ENCODE measurements at places on chromosomes 12 and 14. TPM values are rescaled to one million over a fixed set of nuclear protein-coding genes. Genes with fewer than 3 reads are reported as not detected.

The NELL2 gene
- 0.28 TPM for total RNA-seq

The CLEC9A gene
- not detected for total RNA-seq

The HOXC10 gene
- total RNA-seq, result 154 TPM

DNA sequence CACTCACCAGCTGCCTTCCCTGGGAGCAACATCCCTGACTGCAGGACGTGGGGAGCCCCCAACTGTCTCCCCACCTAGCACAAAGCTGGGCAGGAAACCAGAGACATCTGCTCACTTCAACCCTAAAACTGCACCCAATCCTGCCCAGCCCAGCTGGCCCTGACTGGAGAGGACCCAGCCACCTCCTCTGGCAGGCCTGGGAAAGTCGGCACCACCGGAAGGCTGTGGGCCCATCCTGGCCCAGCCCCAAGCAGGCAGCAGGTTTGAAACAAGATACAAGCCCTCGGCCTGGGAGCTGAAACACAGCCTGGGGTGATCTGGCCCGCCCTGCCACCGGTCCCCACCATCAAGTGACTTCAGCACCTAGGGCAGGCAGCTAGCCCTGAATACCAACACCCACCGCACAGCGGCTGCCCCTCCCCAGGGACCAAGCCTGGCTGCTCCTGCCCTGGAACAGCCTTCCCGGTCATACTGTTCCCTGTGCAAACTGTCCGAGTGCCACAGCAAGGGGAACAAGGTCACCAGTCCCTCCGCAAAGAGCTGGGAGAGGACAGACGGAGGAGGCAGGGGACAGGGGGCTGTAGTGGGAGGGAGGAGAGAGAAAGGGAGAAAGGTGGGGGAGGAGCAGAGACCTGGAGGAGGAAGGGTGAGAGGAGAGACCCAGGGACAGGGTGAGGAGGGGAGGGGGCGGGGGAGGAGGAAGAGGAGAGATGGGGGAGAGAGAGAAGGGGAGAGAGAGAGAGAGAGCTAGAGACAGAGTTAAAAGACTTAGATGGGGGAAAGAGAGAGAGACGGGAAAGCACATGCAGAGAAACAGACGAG is 115.7 kb downstream of the RFLNA start:
- no peak for DNase-seq

- DNase-seq, result no peak
Observed at GRCh38 chr14:22556021-22556989, 32.7 kb downstream of the DAD1 start.

GRCh38 chr12:116773276-116773731 is 35.2 kb downstream of the RNFT2 start:
- DNase-seq, result no peak

DNA sequence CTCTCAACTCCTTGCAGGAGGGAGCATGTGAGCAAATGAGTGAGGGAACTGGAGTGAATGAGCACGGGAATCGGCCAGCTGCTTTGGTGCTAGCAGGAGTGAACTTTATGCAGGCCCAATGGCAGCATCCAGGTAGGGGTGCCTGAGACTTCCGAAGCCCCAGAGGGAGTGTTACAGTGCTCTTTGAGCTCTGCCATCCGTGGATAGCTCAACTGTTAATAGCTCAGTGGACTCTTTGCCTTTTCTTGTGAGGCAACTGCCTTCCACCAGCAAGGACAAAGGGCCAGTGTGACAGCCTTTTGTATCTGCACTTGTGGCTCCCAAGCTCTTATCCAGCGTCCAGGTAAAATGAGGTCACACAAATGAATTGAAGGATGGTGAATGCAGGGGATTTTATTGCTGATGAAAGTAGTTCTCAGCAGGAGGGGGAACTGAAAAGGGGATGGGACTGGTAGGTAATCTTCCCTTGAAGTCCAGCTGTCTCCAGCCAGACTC is 12.9 kb downstream of the CREBL2 start:
- DNase-seq, result no peak

The DCN gene
- 1.9 TPM for total RNA-seq

DNA sequence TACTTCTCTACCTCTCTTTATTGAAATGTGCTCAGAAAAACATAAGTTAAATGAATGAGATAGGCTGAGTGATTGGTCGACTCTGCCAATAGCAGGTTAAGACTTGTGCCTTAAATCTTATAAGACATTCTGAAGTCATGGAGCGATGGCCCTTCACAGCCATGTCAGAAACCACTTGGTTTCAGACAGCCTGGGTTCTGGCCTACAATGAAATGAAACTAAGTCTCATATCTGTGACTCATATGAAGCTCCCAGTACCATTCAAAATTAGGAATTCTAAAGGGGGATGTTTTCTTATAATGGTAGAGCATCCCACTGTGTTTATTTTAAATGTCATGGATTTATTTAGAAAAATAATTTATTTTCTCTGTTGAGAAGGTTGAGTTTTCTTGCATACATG is 42.6 kb downstream of the PLXNC1 start:
- no peak for DNase-seq

The KRT6B gene
- not detected for total RNA-seq

GRCh38 chr14:104283197-104284106 is 145.1 kb downstream of the KIF26A start:
- DNase-seq, result no peak

The LHX5 gene
- not detected for total RNA-seq

DNA sequence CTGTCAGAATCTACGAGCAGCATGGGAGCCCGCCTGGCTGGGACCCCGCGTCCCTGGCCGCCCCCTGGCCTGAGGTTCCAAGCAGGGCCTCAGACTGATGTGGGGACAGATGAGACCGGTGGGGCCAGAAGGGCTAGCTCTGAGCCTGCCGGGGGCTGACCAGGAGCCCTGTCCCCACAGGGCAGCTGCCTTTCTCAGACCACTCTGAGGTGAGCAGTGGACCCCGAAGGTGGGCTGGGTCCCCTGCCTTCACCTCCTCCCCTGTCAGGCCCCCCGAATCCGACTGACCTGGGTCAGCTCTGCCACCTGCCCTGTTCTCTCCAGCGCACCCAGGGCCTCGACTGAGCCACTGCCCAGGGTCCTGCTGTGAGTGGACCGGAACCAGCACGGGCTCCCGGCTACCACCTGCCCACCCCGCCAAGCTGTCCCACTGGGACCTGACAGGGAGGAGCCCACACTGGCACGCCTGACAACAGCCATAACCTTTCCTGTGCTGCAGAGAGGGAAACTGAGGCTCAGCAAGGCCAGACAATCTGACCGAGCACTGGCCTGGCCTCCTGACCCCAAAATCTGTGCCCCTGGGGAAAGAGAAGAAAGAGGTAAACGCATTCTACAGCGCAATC is 29.7 kb upstream of the TMEM179 start:
- DNase-seq, result no peak

DNA sequence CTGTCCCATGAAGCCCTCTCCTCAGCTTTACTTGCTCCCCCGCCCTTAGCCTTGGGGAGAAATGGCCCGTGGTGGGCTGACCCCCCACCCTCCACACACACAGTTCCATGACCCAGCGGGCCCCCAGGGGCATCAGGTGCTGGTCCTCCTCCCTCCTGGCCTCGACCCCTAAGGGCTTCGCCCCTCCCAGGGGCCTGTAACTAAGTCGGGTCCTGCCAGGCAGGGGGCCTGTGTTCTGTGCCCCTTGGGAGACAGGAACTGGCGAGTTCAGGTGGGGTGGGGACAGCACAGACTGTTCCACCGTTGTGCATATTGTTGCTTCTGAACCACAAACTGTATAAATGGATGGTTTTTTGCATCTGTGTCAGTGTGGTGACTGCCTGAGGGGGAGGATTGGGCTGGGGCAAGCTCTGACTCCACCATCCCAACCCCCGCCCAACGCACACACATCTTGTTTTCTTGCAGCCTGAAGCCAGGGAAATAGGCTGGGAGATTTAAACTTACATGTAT is 8.8 kb downstream of the TAMALIN start:
- DNase-seq, result no peak

DNA sequence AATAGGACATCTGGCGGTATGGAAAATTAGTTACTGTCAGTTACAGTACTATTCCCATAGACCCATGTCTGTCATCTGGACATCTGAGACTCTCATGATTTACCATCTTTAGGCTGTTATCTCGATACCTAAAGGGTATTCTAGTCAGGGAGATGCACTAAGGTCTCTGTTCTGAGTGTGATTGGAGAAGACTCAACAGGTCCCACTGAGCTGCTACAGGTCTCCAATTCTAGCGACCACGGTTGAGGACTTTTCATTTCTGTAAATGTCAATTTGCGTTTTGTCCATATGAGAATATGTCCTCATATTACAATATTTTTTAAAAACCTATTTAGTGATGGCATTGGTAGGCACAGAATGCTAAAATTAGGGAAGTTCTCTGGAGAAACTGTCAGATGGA is 1160.2 kb downstream of the TMEM121 start:
- no peak for DNase-seq

The CDKN3 gene
- total RNA-seq, result 36.1 TPM

- DNase-seq, result no peak
Observed at GRCh38 chr12:82593901-82594396, 92.8 kb upstream of the TMTC2 start.

- DNase-seq, result no peak
Observed at GRCh38 chr12:10557329-10557728, 51.6 kb downstream of the EIF2S3B start.

- DNase-seq, result no peak
Observed at GRCh38 chr12:113142173-113142885, 6.8 kb upstream of the RASAL1 start.

GRCh38 chr12:95790033-95790916 is at the start of gene NTN4:
Gene NTN4, minus strand, starts transcription at chr12:95790764. Its CDS starts 455 bp downstream, at chr12:95790309.
- DNase-seq, result no peak

- DNase-seq, result no peak
Observed at GRCh38 chr14:92656306-92657081, 91.9 kb downstream of the LGMN start.

The LMNTD1 gene
- total RNA-seq, result 0.13 TPM

DNA sequence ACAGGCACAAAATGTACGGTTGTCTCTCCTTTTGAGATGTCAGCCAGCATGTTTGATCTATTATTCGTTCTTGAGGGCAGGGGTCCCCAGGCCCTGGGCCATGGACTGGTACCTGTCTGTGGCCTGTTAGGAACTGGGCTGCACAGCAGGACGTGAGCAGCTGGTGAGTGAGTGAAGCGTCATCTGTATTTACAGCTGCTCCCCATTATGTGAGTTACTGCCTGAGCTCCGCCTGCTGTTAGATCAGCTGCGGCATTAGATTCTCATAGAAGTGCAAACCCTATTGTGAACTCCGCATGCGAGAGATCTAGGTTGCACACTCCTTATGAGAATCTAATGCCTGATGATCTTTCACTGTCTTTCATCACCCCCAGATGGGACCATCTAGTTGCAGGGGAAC is 41.4 kb upstream of the SCN8A start:
- no peak for DNase-seq

GRCh38 chr12:52929538-52929937 is 19.4 kb upstream of the KRT18 start:
- DNase-seq, result no peak

The GPR137C gene
- total RNA-seq, result 2.7 TPM

- DNase-seq, result no peak
Observed at GRCh38 chr12:4118601-4119156, 154.9 kb upstream of the CCND2 start.

DNA sequence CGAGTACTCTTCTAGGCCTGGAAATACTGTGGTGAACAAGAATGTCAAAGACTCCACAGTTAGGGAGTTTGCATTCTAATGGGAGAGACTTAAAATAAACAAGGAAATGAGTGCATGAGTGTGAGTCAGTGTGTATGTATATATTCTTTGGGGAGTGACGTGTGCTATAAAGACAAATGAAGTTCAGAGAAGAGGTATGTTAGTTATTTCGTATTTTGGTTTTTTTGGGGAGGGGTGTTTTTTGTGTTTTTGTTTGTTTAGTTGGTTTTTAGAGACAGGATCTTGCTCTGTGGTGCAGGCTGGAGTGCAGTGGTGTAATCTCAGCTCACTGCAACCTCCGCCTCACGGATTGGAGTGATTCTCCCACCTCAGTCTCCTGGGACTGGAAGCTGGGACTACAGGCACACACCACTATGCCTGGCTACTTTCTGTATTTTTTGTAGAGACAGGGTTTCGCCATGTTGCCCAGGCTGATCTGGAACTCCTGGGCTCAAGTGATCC is 74.3 kb downstream of the SRGAP1 start:
- DNase-seq, result peak; percentile 77

The KRT82 gene
- total RNA-seq, result not detected

The CIROP gene
- total RNA-seq, result not detected

- DNase-seq, result no peak
Observed at GRCh38 chr12:80937391-80938238, at the start of gene LIN7A. Gene LIN7A, minus strand, starts transcription at chr12:80937934. Its CDS starts 212 bp downstream, at chr12:80937722.

GRCh38 chr14:96363751-96364336 is 518 bp downstream of the GSKIP start:
- DNase-seq, result no peak

- no peak for DNase-seq
Observed at GRCh38 chr12:82866227-82866775, 179.6 kb downstream of the TMTC2 start.

The USP44 gene
- 0.10 TPM for total RNA-seq

GRCh38 chr12:83389237-83389996 is 702.7 kb downstream of the TMTC2 start:
- DNase-seq, result no peak

DNA sequence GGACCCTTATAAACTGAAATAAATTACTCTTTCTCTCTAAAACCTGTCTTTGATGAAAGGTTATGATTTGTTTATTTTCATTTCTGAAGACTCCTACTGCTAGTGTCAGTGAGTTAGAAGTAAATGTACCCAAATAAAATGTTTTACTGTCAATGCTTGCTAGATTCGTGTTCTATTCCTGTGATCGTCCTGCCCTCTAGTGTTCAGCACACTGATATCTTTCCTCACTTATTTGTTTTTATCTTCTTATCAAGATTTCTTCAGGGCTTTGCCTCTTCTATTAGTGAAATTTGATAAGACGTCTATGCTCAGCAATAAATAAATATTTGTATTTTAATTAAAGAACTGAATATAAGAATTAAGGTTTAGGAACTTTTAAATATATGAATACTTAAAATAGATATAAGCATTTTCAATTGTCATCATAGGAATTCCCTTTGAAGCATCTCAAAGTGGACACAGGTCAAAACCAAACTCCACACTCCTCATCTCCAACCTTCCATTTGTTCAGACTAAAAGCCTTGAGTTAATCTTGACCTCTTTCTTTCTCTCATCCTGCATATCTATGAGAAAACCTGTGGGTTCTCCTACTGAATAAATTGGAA is 75.8 kb downstream of the C12orf50 start:
- peak; percentile 8 for DNase-seq

DNA sequence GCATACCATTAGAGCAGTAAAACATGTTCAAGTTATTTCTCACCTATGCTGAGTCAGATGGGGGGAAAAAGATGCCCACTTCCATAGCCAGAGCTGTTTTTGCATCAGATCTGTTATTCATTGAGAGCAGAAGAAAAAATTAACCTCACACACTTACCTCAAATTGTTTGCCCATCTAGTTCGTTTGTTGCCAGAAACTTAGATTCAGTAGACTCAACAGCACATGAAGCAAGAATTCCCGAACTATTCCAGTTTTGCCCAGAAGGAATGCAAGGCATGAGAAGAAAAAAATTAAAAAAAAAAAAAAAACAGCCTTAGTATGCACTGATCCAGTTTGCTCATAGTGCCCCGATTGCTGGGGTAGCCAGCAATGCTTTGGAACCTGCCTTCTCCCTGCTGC is 12.4 kb upstream of the DPF3 start:
- no peak for DNase-seq

GRCh38 chr14:59283361-59283760 is 94.9 kb downstream of the DAAM1 start:
- DNase-seq, result no peak

- DNase-seq, result no peak
Observed at GRCh38 chr12:64085996-64086395, 136.1 kb downstream of the KICS2 start.

All from Panc1 (cell line).